Activated CD8-positive, alpha-beta T cell treated with anti-CD3 and anti-CD28 coated beads for 36 hours (primary cell): ENCODE measurements at places on chromosomes 13 and 19. TPM values are rescaled to one million over a fixed set of nuclear protein-coding genes. Genes with fewer than 3 reads are reported as not detected.

DNA sequence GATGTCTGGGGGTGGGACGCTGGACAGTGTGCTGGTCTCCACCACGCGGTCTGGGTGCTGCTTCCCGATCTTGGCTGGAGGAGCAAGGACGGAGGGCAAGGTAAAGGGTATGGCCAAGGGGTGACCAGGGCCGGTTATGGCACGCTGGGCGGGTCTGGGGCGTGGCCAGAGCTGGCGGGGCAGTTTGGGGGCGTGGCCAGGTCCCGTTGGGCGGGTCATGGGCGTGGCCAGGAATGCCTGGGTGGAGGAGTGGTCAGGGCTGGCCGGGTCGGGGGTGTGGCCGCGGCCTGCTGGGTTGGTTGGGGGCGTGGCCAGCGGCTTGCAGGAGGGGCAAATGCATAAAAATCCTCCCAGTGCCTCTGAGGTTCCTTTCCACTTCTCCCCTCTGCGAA lies 19.2 kb downstream of the GPX4 start:
- peak; percentile 62 for DNase-seq
- peaks cover 24% of the 10 kb centered on the region for H3K36me3 ChIP-seq
- no peak overlapping the region for H3K27ac ChIP-seq

Gene LIN37
- total RNA-seq, result 7.8 TPM

DNA sequence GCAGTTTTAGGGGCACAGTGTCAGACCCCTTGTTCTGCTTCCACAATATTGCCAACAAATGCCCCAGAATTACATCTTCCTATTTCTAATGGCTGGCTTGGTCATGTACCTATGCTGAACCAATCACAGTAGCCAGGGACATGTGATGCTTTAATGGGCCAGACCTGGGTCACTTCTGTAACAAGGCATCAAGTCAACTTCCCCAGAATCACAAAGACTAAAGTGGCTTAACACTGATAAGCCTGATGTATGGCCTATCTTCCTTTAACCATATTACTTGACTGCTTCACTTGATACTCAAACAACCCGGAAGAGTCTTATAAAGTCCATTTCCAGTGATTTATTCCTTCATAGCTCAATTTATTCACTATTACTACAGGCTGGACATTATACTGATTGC lies 19.6 kb downstream of the LNX2 start:
- no peak for DNase-seq
- no peaks in the 10 kb centered on the region for H3K27me3 ChIP-seq
- no peak overlapping the region for H3K27ac ChIP-seq
- H3K4me3 ChIP-seq, result no peak overlapping the region
- peaks cover 3% of the 10 kb centered on the region for H3K36me3 ChIP-seq

Gene INAFM1
- total RNA-seq, result 11.4 TPM

Gene KIR3DL2
- total RNA-seq, result 0.27 TPM

- H3K4me1 ChIP-seq, result peaks cover 23% of the 10 kb centered on the region
- no peak for DNase-seq
- peaks cover under 1% of the 10 kb centered on the region for H3K36me3 ChIP-seq
- no peaks in the 10 kb centered on the region for H3K27me3 ChIP-seq
- no peak overlapping the region for H3K4me3 ChIP-seq
- no peak overlapping the region for H3K27ac ChIP-seq
These were observed 16.2 kb upstream of the CPB2 start for GRCh38 chr13:46121033-46121432.

- no peak overlapping the region for H3K27ac ChIP-seq
- peaks cover 24% of the 10 kb centered on the region for H3K4me1 ChIP-seq
- H3K4me3 ChIP-seq, result no peak overlapping the region
- H3K36me3 ChIP-seq, result no peaks in the 10 kb centered on the region
- DNase-seq, result no peak
- H3K27me3 ChIP-seq, result peaks cover 32% of the 10 kb centered on the region
These were observed 9.8 kb downstream of the TSHZ3 start for GRCh38 chr19:31339411-31339810.

DNA sequence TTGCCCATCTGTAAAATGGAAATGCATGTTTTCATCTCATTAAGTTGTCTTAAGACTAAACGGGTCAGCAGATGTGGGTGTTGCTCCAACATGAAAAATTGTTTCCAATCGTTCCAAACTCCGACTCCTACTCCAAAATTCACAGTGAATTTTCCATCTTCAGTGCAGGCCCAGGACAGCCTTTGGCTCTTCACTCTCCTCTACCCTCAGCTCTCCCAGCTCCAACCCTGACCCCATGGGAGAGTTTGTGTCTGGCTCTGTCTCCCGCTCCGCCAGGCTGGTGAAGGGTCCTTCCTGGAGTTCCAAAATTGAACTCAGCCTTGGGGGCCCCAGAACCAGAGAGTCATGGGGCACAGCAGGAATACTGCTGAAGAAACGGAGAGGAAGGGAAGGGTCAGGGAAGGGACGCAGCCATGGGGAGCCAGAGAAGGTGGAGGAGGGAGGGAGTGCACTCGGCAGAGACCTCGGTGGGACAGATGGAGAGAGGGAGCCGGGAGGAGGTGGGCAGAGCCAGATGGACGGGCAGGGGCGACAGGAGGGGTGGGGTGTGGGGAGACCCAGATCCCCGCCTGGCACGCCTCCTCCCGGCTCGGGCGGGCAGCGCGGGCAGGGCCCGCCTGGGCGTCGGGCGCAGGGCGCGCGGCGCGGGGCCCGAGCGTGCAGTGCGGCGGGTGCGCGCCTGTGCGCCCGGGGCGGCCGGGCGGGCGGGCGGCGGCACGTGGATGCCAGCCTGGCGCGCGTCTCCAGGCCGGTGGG lies 45.6 kb downstream of the CELF5 start:
- no peak overlapping the region for H3K4me3 ChIP-seq
- no peak for DNase-seq
- peaks cover 24% of the 10 kb centered on the region for H3K27me3 ChIP-seq
- H3K4me1 ChIP-seq, result peaks cover 8% of the 10 kb centered on the region
- no peak overlapping the region for H3K27ac ChIP-seq

GRCh38 chr13:30020726-30021312 lies 170.4 kb upstream of the UBL3 start:
- H3K4me3 ChIP-seq, result no peak overlapping the region
- no peaks in the 10 kb centered on the region for H3K4me1 ChIP-seq
- no peak overlapping the region for H3K27ac ChIP-seq
- no peaks in the 10 kb centered on the region for H3K27me3 ChIP-seq
- no peaks in the 10 kb centered on the region for H3K36me3 ChIP-seq

Gene DEDD2
- total RNA-seq, result 22.5 TPM

- DNase-seq, result no peak
- H3K27me3 ChIP-seq, result no peaks in the 10 kb centered on the region
These were observed 40.1 kb downstream of the RBM26 start for GRCh38 chr13:79365981-79366380.

GRCh38 chr13:76993021-76993420 lies 1.1 kb downstream of the CLN5 start:
- peak overlapping the region; percentile 96 for H3K4me3 ChIP-seq
- peaks cover 31% of the 10 kb centered on the region for H3K36me3 ChIP-seq
- peaks cover 32% of the 10 kb centered on the region for H3K4me1 ChIP-seq

Gene HRC
- not detected for total RNA-seq

DNA sequence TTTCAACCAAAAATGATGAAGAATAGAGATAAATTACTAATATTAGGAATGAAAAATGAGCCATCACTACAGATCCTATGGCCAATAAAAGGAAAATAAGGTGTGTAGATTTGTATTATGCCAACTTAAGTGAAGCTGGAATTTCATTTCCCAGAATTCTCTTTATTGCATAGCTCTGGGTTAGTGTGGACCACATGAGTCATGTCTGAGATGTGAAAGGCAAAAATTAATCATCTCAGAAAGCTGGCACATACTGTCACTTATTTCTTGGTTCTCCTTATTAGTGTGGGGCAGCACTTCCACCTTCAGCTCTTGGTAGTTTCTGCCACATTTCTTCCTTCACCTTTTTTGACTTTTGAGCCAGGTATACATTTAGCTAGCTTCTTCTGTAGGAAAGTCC lies 82.6 kb downstream of the KATNAL1 start:
- H3K27me3 ChIP-seq, result no peaks in the 10 kb centered on the region
- peak overlapping the region; percentile 40 for H3K27ac ChIP-seq
- no peak overlapping the region for H3K4me3 ChIP-seq
- H3K4me1 ChIP-seq, result peaks cover 16% of the 10 kb centered on the region

GRCh38 chr19:17229890-17230289 lies 3.9 kb downstream of the OCEL1 start:
- H3K4me1 ChIP-seq, result peaks cover 9% of the 10 kb centered on the region
- H3K27ac ChIP-seq, result no peak overlapping the region
- no peak overlapping the region for H3K4me3 ChIP-seq

- H3K27me3 ChIP-seq, result peaks cover 25% of the 10 kb centered on the region
- DNase-seq, result peak; percentile 85
- H3K4me1 ChIP-seq, result peaks cover 3% of the 10 kb centered on the region
- no peak overlapping the region for H3K27ac ChIP-seq
These were observed 47.4 kb upstream of the RCBTB2 start for GRCh38 chr13:48580185-48580803.

Gene SHISA7
- total RNA-seq, result not detected

Gene CPAMD8
- not detected for total RNA-seq
